ENCODE measurements at places on chromosomes 1 and 21.

- no peak for DNase-seq
Measured at GRCh38 chr1:76481672-76482071, 385.6 kb upstream of the ST6GALNAC5 start.

GRCh38 chr1:29125788-29126187 is 2.1 kb upstream of the TMEM200B start:
- no peak for DNase-seq

DNA sequence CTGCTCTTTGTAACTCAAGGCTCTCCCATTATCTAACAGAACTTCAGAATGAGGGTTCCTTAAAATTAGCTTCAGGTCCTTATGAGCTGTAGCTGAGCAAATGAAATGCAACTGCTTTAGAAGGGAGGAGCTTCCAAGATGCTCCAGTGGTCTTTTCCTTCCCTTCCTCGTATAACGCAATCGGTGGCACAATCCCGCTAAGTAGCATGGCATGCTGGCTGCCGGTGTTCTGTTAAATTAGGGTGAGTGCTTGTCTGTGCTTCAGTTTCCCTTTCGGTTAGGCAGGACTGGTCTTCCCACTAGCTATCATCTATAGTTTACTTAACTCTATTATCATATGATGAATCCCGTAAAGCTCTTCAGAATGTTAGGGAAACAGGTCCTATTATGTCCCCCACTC is 917 bp downstream of the KIAA0040 start:
- peak; percentile 74 for DNase-seq

GRCh38 chr1:153933430-153933829 is 10.7 kb upstream of the GATAD2B start:
- DNase-seq, result no peak

GRCh38 chr1:91791691-91792488 is 94.1 kb downstream of the TGFBR3 start:
- no peak for DNase-seq

GRCh38 chr1:82421782-82422181 is 621.0 kb downstream of the ADGRL2 start:
- DNase-seq, result no peak

- DNase-seq, result no peak
Measured at GRCh38 chr1:163652441-163652840, 330.7 kb downstream of the NUF2 start.

- DNase-seq, result no peak
Measured at GRCh38 chr21:45455674-45456583, 51.0 kb downstream of the COL18A1 start.

- DNase-seq, result no peak
Measured at GRCh38 chr1:193607787-193608186, 421.4 kb upstream of the B3GALT2 start.
